GM20000 (cell line): ENCODE measurements at places on chromosomes 2 and 18.

DNA sequence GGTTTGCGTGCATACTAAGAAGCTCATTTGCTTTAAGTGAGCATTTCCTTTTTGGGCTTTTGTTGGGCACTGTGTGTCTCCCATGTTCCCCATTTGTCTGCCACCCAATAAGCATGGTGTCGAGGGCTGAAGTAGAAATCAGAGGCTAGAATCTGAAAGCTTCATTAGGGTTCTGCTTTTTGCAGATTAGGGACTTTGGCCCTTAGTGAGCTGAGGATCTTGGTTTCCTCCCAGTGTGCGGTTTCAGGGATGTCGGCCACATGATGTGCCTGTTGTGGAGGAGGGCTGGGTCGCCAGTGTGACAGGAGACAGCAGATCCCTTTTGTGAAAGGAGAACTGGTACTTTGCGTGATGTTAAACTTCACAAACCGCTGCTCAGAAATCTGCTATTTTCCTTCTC lies 41.1 kb downstream of the PLEKHB2 start:
- no peak for DNase-seq

- DNase-seq = no peak
Measured at GRCh38 chr2:144505245-144505831, 14.6 kb downstream of the ZEB2 start.

DNA sequence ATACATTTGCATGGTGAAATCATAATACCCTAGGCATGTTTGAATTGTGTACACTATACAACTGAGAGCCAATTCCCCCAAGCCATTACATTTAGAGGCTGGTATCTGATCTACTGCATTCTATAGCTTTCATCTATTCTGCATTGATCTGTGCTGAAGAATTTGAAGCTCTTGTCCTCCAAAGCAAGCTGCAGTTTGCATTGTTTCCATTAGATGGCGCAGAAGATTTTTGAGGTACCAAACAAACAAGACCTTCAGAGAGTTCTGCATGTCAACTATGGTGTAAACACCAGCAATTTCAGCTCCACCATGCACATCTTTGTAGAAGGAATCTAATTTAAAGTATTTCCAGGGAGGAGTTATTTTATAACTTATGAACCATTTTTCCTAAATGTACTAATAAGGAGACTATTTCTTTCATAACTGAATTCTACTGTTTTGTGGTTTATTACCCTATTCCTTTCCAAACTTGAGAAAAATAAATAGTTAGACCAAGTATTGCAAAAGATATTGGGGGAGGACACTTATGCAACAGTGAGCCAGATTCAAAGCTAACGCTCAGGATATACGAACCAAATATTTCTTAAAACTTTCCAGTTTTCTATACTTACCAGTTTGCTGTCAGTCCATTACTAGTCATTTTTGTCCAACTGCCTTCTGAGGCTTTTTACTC lies 761.8 kb upstream of the ACVR2A start:
- peak; percentile 39 for DNase-seq

GRCh38 chr2:165610591-165611029 lies 141.1 kb downstream of the CSRNP3 start:
- no peak for DNase-seq

DNA sequence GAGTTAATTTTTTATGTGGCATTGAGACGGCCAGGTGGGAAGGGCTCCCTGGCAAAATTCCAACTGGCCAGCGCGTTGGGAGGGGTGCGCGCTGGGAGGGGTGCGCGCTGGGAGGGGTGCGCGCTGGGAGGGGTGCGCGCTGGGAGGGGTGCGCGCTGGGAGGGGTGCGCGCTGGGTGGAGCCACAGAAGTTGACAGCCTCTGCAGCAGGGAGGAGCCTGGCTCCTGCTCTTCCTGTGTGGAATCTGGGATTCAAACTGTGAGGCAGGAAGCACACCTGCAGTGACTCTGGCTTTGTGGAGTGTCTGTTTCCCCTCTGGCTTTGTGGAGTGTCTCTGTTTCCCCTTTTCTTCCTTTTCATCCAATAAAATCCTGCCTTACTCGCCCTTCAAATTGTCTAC lies 147.9 kb upstream of the CBLN2 start:
- DNase-seq = no peak

- no peak for DNase-seq
Measured at GRCh38 chr2:5145801-5146200, 546.4 kb upstream of the SOX11 start.

GRCh38 chr18:50855976-50856757 lies 22.8 kb upstream of the ME2 start:
- no peak for DNase-seq

- no peak for DNase-seq
Measured at GRCh38 chr2:24929230-24929629, 9.2 kb upstream of the ADCY3 start.

DNA sequence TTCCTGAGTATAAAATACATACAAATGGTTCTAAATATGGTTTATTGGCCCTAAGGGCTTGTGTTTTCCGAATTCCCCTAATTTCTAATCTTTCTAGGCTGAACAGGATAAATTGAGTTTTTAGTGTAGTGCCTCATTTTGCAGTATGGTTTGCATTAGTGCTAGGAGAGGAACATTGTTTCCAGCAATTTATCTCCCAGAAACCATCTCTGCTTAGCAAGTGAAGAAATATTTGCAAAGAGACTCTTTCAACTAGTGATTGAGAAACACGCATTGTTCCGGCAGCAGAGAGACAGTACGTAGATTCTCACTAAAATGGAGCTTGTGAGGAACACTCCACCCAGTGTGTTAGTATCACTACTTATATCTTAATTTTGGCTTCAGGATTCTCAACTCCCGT lies 177.8 kb upstream of the EPAS1 start:
- no peak for DNase-seq

DNA sequence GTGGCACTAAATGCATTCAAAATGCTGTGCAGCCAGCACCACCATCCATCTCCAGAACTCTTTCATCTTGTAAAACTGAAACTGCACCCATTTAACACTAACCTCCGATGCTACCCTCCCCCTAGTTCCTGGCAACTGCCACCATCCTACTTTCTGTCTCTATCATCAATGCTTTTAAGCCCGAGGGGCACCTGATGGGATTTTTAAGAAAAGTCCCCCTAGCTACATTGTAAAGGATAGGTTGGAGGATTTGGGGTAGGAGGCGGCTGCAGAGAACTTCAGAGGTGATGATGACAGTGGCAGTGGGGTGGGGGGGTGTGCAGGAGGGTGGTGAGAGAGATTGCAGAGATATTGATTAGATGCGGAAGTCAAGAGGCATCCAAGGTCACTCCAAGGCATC lies 10.8 kb upstream of the YWHAQ start:
- DNase-seq = no peak

- DNase-seq = no peak
Measured at GRCh38 chr2:103138123-103138901, 376.5 kb downstream of the TMEM182 start.

DNA sequence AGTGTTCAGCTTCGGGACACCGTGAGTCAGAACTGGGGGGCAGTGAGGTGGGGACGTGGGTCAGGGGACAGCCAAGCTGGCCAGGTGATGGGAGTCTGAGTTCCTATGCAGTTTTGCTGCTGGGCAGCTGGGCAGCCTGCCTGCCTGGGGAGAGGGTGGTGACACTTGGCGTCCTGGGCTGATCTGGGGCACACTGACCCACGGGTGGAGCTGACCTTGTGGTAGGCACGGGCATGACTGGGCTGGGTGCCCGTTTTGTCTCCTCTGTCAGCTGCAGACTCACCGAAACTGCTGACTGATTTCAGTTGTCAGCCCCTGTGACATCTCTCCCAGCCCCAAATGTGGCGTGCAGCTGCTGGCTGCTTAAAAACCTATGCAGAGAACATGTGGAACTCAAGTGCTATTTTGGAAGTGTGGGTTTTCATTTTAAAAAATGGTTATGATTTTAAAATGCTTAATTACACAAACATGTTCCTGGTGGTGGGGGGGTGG lies 32.6 kb upstream of the E2F6 start:
- DNase-seq = peak; percentile 58

DNA sequence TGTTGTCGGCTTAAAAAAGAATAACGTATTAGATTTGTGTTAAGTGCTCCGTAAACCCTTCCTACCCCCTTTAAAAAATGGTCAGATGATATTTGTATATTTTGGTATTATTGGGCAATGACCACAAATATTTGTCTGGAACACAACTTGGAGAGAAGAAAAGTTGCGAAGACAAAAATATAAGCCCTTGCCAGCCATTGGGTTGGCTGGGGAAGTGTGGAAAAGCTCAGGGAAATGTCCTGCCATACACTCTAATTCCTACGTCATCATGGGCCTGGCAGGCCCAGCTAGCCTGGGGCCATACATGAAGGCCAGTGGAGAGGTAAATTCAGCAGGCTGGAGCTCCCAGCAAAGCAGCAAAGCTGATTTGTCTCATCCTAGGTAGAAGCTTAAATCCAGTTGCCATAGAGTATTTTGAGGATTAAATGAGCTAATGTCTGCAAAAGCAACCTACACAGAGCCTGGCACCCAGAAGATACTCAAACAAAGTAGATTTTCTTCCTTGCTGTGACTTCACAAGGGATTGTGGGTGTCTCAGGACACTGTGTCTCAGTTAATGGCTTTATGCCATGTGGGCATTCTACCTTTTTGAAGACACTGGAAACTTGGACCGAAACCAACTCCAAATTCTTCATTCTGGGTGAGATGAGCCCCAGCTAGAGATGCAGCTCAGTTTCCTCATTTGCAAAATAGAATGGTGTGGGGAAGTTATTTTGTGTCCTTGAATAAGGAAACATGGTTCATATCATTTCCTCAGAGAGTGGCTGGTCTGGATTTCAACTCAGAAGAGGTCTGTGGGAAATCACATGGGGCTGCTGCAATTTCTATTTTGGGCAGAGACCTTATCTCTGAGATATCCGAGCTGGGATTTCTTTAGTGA lies 87.9 kb upstream of the MAP4K3 start:
- no peak for DNase-seq

GRCh38 chr2:207231106-207231865 lies 65.5 kb upstream of the KLF7 start:
- DNase-seq = no peak

DNA sequence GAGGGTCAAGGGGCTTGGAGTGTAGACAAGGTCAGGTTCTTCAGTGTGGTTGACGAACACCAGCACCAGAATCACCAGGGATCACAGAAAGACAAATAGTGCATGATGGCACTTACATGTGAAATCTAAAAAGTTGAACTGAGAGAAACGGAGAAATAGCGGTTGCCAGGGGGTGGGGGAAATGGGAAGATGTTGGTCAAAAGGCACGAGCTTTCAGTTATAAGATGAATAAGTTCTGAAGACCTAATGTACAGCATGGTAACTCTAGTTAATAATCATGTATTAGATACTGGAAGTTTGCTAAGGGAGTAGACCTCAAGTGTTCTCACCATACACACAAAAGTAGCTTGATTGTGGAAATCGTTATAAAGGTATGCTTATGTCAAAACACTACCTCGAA lies 43.7 kb upstream of the DARS1 start:
- no peak for DNase-seq

DNA sequence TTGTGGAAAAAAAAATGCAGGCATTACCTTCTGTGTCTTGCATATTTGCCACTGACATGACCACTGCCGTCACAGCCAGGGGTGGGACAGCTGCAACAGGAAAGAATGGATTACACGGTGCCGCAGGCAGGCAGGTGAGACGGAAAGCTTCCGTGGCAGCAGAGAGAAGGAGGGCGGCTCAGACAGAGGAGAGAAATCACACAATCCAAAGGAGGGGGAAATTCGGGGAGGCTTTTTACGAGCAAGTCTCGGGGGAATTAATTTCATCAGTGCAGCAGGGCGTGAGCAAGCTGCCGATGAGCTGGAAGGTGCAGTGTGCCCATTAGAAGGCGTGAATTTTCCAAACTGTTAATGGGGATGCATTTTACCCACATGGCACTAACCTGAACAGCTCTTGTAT lies 234.8 kb upstream of the PXDN start:
- no peak for DNase-seq

- no peak for DNase-seq
Measured at GRCh38 chr2:128611421-128612320, 293.0 kb upstream of the HS6ST1 start.

DNA sequence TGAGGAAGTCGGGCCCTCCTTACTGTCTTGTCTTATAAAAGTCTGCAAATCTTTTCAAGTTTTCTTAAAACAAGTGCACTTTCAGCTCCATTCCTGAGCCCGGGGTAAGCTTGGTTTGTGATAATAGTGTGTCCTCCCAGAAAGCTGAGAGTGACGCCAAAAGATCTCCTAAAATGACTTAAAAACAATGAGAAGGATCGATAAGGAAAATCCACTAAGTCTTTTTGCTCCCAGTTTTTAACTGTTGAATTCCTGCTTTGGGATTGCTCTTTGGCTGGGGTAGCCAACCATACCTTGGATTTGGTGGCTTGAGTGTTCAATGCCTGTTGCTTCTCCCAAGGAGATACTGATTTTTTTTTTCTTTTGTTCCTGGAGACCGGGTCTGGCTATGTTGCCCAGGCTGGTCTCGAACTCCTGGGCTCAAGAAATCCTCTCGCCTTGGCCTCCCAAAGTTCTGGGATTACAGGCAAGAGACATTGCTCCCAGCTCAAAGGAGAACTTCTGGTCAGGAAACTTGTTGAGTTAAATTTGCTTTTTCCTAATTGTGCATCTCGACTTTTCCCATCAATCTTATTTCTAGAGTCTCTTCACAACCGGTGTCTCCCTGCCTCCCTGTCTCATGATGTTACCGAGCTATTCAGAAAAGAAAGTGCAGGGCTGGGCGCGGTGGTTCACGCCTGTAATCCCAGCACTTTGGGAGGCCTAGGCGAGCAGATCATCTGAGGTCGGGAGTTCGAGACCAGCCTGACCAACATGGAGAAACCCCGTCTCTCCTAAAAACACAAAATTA lies 3.0 kb downstream of the TGIF1 start:
- no peak for DNase-seq

DNA sequence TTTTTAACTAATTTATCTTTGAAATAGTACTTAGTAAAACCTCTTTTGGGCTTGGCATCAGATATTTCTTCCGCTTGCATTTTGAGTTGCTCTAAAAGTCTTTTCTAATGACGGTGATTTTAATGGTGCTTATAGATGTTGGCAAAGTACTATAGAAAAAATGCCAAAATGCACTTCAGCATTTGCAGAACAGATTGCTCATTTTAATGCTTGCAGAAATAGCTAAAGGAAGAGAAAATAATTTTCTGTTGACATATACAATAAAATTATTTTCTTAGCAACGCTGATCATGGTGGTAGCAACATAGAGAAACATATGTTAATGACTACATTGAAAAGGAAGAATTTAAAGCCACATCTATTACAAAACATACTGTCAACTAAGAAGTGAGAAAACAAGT lies 170.7 kb downstream of the STK39 start:
- no peak for DNase-seq

GRCh38 chr2:224638301-224638823 lies 53.2 kb upstream of the CUL3 start:
- DNase-seq = peak; percentile 68

- no peak for DNase-seq
Measured at GRCh38 chr2:46016091-46016490, 281.1 kb upstream of the EPAS1 start.
